ENCODE measurements at places on chromosomes 13 and 19.

GRCh38 chr13:57787058-57787791, 155.7 kb downstream of the PCDH17 start:
- no peak for DNase-seq

- no peak for DNase-seq
Measured at GRCh38 chr13:28953714-28954418, 133.7 kb downstream of the MTUS2 start.

- DNase-seq = no peak
Measured at GRCh38 chr13:27186295-27186694, 14.7 kb upstream of the USP12 start.

GRCh38 chr13:27194895-27195764, 23.5 kb upstream of the USP12 start:
- DNase-seq = no peak

DNA sequence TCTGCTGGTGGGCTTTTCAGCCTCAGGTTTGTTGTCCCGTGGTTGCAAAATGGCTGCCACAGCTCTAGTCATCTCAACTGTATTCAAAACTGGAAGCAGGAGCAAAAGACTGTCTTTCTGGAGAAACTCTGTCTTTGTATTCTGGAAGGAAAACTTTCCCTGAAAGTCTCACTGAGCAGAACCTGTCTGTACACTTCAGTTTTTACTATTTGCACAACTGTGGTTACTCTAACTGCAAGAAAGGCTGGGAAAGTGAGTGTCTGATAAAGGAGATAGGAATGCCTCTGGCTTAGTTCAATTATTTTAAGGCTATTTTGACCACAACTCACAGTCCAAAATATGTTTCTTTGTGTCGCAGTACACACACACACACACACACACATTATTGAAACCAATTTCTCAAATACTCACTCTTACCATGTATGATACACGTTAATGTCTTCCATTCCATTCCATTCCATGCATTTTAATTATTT, 49.7 kb upstream of the EHD2 start:
- no peak for DNase-seq

DNA sequence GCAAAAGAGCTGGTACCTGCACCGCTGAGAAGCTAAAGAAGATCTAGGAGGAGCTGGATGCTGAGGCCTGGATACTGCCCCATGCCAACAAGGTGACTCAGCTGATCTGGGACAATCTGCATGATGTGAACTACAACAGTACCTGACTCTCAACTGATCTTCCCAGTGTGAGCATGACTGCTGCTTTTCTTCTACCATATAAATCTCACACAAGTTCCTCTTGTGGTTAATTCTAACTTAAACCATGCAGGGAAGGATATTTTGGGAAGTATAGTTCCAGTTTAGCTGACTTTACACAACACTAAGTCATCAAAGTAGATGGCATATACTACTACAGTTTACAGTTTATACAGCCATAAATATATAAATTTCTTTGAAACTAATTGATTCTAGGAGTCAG, 91.9 kb downstream of the SLAIN1 start:
- DNase-seq = no peak

DNA sequence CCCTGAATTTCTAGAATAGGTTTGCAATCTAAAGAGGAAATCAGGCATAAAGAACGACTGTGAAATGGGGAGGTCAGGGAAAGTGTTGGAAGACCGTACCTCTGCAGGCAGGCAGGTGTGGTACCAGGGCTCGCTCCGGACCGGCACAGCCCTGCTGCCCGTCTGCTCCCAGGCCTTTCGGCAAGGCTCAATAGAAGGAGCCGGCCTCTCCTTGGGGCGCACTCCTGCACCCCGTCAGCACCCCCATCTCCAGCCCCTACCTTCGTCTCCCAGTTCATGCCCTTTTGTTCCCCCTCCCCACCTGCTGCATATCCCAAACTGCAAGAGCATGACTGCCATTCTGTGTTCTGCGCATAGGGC, 139.8 kb upstream of the SOX1 start:
- DNase-seq = no peak

GRCh38 chr19:7526059-7526929, 3.9 kb downstream of the MCOLN1 start:
- no peak for DNase-seq

- DNase-seq = no peak
Measured at GRCh38 chr19:40466219-40466984, 399 bp upstream of the SPTBN4 start.

- DNase-seq = no peak
Measured at GRCh38 chr13:26198116-26198515, 24.0 kb downstream of the RNF6 start.

DNA sequence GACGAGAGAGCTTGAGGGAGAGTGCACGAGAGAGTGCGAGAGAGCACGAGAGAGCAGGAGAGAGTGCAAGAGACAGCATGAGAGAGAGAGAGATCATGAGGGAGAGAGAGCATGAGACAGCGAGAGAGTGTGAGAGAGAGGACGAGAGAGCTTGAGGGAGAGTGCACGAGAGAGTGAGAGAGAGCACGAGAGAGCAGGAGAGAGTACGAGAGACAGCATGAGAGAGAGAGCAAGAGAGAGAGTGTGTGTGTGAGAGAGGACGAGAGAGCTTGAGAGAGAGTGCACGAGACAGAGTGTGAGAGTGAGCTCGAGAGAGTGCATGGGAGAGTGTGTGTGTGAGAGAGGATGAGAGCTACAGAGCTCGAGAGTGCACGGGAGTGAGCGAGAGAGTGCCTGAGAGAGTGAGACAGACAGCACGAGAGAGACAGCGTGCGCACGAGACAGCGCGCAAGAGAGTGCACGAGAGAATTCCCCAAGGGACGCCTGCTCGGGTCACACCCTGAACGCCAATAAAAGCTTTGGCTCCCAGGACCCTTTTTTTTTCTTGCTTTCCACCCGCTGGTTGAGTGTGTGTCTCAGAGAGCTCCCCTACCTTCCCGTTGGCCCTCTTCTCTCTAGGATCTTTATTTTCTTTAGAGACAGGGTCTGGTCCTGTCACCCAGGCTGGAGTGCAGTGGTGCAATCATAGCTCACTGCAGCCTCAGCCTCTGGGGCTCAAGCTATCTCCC, 3.7 kb downstream of the CD70 start:
- DNase-seq = no peak

- no peak for DNase-seq
Measured at GRCh38 chr19:2060884-2061494, 9.9 kb upstream of the MKNK2 start.
